ENCODE measurements at places on chromosomes 7 and 10.
A peak's percentile ranks its signal among the peaks of the same experiment; 100 is the strongest.

DNA sequence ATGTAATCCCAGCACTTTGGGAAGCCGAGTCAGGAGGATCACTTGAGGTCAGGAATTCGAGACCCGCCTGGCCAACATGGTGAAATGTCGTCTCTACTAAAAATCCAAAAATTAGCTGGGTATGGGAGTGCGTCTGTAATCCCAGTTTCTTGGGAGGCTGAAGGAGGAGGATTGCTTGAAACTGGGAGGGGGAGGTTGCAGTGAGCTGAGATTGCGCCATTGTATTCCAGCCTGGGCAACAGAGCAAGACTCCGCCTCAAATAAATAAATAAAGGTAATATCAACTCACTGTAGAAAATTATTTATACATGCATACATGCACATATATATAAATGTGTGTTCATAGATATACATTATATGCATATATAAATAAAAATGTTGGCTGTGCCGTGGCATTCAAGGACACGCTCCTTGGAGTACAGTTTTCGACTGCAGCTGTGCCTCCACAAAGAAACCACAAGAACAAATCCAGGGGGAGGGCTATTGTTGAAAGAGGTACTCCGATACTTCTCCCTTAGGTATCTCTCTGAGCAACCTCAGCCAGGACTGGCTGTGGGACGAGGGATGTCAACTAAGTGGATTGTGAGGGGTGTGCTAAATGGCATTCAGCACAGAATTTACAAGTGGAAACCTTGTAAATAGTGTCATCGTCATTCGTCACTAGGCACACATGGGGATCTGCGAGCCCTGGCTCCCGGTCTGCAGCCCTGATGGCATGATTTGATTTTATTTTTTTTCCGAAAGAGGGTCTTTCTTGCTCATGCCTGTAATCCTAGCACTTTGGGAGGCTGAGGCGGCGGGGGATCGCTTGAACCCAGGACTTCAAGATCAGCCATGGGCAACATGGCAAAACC is 49.3 kb downstream of the HIP1 start:
- DNase-seq: no peak

GRCh38 chr10:112649006-112649821 is 202.2 kb downstream of the VTI1A start:
- no peak for DNase-seq

DNA sequence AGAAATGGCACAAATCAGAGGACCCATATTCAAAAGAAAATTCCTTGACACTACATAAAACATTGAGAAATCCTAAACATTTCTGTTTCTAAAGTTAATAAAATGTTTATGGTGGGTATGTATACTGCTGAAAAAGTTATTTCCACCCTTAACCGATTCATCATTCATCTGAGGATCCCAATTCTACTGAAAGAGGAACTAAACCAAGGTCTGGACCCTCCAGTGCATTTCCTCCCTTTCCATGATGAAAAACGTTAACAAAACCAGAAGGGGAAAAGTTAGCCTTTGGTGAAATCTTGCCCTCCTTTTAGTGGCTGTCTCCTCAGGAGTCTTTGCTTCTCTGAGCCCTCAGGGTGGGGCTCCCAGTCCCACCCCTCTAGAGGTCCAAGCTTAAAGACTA is 144.5 kb upstream of the ASAH2 start:
- DNase-seq: no peak

DNA sequence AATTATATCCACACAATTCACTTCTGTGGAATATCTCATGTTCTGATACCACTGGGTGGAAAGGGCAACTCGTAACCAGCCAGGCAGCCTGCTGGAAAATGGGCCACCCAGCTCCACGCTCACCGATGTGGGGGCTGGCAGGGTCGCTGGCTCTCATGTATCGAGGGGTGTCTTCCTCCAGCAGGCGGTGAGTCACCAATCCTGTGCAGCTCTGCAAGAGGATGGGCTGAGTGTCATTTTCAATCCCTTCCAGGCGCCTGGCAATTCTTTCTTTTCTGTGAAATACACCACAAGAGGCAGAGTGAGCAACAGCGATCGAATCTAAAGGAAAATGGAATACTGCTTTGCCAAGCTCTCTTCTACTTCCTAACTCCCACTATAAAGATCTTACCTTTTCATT is 80.1 kb downstream of the SVIL start:
- peak; percentile 28 for DNase-seq

GRCh38 chr7:30911561-30911969 is at the start of gene AQP1:
AQP1 (plus strand) TSS chr7:30911853; CDS start chr7:30911910, 57 bp downstream.
- DNase-seq: peak; percentile 87

- DNase-seq: no peak
Measured at GRCh38 chr7:5627745-5628547, 153.5 kb downstream of the RNF216 start.

DNA sequence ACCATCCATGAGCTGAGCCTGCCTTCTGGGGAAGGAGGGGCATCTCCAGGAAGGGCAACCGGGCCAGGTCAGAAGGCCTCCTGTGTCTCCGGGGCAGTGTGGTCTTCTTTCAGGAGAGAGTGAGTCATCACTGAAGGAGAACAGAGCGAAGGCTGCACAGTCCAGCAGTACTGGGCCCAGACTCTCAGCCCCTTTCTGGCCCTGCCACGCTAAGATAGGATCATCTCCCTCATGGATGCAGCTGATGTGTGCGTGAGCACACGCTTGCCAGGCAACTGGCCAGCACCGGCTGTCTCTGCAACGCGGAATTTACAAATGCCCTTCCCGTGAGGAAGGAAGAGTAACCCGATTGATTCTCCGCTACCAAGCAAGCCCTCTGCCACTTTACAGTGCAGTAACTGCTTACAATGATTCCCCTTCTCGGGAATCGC is 328.2 kb downstream of the TNS3 start:
- DNase-seq: peak; percentile 63

DNA sequence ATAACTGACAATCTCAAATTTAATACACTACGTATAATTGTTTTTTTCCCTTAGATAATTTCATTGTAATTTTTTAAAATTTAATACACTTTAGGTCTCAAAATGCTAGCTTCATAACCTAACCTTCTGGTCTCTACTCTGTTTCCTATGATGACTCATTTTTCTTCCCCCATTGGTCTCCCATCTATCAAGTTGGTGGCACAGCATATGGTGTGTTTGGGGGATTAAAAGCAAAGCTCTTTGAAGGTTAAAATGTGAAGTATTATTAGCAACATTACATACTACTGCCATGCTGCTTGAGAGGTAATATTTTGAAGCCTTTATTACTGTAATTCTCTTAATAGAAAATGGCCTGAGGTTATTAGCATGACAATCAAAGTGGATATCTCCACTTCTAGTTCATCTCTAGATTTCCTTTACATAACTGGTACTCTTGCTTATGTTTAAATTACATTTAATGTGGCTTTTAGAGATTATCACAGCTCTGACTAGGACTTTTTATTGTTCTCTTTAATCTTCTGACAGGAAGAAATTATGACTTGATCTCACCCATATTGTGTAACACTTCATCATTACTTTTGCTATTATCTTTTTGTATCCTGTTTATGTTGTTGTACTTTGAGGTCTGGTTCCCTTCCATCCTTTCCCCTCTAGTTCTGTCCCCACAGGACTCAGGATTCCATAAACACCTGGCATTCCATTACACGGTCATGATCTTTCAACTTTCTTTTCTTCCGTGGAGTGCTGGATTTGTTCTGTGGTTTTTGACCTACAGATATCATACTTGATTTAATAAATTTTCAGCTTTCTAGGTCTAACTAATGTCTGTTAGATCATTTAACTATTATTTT is 185.1 kb downstream of the SEMA3D start:
- peak; percentile 8 for DNase-seq

Measured in cardiac fibroblast (primary cell).